ENCODE measurements at places on chromosomes 5 and 9.

GRCh38 chr5:149730620-149731331, 666 bp downstream of the PPARGC1B start:
- peak; percentile 62 for DNase-seq

DNA sequence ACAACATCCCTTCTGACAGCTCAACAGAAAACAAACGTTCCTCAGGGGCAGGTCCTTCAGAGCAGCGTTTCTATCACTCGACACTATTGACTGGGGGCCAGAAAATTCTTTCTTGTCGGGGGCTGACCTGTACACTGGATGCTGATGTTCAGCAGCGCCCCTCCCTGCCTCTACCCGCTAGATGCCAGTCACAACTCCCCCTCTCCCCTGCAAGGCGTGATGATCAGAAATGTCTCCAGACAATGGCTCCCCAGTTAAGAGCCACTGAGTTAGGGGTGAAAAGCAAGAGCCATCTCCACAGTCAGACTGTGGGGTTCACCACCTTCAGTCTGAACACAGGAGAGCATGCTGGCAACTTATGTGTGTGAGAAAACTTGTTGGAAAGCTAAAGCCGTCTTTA, 39.8 kb downstream of the SERINC5 start:
- DNase-seq = no peak

DNA sequence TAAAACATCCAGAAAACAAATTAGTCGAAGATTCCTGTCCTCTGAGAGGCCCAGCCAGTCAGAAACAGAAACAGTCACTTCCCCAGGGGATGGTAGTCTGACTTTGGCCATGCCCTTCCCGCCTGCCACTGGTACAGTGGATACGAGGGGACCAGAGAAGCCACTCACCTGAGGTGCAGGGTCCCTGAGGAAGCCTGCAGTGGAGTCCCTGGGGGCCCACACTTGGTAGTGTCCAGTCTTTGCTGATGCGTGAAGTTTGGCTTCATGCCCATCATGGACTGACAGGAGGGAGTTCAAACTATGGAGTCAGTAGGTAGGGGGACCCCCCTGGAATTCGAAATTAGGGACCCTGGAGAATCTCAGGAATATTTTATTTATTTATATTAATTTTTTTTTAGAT, 147.5 kb downstream of the DAB2IP start:
- no peak for DNase-seq

DNA sequence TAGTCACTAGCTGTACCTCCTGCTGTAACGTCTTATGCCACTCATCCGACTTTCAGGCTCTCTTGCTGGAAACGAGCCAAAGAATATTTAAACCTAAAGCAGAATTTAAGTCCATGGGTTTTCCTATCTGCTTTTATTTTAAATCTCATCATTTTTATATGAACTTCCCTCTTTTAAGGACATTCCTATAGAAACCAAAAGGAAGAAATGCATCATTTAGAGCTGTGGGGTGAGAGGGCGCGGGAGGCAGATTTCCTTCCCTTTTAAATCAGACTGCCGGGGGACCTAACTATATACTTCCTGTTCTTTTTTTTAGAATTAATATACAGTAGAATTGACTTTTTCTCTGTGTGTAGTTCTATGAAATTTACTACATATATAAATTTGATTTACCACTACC, 468.8 kb downstream of the BNC2 start:
- no peak for DNase-seq

DNA sequence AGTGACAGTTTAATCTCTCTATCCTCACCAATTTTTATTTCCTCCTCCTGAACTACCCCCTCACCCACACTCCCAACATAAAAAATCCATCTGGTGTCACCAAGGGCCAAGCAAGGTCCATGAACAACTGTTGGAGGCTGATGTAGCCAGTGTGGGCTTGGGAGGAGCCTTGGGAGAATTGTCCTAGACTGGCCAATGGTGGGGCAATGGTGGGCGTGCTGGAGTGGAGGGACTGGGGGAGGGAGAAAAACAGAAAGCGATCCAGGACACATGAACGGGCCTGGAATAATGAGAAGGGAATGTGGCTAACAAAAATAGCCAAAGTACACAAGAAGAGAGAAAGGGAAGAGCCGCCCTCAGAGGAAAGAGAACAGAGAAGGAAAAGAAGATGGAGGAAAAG, 272.6 kb downstream of the ENC1 start:
- DNase-seq = no peak

DNA sequence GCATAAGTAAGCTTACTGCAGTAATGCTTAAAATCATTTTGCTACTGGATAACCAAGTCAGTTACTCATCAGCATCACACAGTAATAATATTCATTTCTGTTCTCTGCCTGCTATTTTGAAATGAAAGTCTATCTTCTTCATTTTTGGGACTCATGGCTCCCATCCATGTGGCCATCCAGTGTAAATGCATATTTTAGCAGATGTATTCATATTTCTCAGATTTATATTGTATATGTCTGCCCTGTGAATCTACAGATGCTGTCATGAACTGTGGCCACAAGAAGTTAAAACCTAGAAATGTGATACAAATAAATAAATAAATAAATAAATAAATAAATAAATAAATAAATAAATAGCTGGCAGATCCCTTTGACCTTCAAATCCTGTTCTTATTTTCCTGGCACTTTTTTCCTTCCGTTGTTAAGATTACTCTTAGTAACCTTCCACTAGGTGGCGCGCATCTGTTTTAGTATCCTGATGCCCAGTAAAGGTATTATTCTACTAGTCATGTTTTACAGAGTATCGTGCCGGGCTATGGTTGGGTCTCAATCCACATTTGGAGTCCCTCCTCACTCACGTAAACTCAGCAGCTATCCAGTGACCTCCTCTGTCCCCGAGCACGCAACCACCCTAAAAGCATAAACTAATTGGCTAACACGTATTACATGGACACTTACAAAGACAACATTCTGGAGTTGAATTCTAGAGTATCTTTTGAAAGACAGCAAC, 79.2 kb upstream of the IL7R start:
- DNase-seq = peak; percentile 76

- no peak for DNase-seq
Observed at GRCh38 chr9:99072040-99072394, 32.9 kb upstream of the TGFBR1 start.

GRCh38 chr9:33799928-33800704, 4.8 kb downstream of the PRSS3 start:
- no peak for DNase-seq

DNA sequence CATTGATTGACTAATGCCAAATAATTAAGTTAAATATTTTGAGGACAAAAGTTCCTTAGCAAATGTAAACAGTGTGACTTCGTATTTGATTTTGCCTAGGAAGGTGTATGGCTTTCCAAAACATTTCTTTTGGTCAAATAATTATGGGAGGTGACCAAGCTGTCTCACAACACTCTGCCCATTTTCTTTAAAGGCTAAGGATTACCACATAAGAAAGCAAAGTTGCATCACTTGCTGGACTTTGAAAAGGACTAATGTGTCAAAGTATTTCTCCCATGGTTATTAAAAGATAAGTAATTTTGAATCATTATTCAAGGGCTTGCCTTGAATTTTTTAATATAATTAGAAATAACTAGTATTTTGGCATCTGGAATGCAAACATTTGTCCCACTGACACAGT, 74.7 kb downstream of the HAPLN1 start:
- DNase-seq = no peak

DNA sequence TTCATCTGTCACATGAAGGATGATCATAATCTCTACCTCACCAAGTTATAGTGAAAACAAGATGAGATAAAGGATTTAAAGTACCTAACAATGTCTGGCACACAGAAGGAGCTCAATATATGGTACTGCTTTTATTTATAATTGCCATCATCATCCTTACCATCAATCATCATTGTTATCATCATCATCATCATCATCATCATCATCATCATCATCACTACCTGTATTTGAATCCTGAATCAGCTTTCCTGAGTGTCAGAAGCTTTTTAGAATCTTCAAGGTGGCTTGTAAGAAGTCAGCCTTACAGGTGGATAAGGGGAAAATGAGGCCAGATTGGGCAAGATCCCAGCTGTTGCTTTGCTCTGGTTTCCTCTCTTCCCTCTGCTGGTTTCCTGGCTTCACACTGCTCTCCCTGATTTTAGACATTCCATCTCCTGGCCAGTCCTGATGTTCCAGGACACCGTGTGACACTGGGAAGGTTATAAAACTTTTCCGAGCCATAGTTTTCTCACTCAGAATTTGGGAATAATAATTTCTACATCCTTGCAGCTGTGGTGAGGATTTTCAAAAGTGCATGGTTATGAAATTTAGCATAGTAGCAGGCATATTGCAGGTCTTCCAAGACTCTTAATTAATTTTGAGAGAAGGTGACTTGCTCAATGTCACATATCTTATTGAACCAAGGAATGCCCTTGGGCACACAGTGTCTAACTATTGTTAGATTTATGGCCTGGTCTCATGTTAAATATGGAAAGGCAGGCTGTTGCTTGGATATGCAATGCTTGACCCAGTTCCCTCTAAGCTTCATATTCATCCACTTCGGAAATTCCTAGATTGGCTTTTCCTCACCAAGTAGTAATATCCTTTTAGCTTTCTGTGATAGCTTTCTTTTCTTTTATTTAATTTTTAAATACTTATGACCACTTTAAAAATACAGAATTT, 160.7 kb downstream of the TMEM38B start:
- DNase-seq = no peak

DNA sequence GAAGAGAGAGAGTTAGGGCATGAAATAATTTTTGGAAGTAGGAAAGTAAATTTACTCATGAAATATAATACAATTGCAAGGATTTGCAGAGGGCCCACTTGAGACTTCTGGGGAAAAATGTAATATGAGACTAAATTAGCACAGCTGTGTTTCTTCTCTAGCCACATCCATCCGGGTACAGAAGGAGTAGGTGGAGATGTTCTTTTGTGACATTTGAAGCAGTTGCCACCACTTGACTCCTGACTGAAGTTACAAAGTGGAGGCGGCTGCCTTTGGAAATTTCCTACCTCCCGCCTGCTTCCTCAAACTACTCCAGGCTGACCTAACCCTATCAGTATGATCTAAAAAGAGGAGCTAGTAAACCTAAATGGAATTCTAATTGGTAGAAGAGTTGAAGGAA, 58.1 kb upstream of the SHISAL2B start:
- DNase-seq = no peak

GRCh38 chr5:45847877-45848276, 151.7 kb upstream of the HCN1 start:
- no peak for DNase-seq

DNA sequence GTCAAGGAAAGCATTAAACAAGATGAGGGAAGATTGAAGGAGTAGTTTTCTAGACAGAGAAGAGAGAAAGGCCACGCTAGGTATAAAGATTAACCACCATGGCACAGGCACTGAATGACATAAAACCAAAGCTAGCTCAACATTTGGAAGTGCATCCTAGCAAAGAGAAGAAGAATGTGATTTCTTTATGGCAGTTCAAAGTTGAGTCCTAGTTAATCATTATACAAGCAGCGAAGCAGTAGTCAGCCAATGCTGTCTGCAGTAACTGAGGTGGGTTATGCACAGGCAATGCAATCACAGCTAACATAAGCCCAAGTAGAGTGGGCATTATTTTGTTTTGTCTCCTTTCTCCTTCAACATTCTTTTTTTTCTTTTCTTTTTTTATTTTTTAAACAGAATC, 24.0 kb upstream of the ANKRD31 start:
- DNase-seq = no peak

All from CD4-positive, alpha-beta memory T cell (primary cell).